ENCODE measurements at places on chromosomes 6 and 20.
A peak's percentile ranks its signal among the peaks of the same experiment; 100 is the strongest.

GRCh38 chr20:13613917-13614316 lies 24.8 kb downstream of the TASP1 start:
- no peak for DNase-seq

DNA sequence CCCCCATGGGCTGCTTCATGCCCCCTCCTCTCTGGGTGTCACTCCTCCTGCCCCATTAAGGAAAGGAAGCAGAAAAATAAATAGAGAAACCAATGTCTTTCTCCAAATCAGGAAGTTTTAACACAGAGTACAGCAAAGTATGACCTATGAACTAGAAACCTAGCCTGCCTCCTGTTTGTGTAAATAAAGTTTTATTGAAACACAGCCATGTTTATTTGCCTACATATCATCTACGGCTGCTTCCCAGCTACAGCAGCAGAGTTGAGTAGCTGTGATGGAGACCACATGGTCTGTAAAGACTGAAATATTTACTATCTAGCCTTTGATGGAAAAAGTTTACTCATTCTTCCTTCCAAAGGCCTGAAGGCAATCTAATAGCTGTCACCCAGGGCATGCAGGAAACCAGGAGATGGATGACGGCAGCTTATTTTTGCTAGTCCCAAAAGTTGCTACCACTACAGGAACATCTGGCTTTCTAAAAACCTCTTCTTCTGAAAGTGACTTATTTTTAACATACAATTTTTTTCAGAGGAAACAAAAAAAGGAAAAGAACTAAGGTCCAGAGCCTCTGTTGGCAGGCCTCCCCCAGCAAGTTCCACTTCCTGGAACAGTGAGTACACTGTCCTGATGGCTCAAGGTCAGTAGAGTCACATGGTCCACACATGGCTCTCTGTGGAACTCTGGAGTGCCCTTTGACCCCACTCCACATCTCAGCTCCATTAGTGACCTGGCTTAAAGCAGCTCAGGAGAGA lies 287.8 kb downstream of the PTPRT start:
- no peak for DNase-seq

DNA sequence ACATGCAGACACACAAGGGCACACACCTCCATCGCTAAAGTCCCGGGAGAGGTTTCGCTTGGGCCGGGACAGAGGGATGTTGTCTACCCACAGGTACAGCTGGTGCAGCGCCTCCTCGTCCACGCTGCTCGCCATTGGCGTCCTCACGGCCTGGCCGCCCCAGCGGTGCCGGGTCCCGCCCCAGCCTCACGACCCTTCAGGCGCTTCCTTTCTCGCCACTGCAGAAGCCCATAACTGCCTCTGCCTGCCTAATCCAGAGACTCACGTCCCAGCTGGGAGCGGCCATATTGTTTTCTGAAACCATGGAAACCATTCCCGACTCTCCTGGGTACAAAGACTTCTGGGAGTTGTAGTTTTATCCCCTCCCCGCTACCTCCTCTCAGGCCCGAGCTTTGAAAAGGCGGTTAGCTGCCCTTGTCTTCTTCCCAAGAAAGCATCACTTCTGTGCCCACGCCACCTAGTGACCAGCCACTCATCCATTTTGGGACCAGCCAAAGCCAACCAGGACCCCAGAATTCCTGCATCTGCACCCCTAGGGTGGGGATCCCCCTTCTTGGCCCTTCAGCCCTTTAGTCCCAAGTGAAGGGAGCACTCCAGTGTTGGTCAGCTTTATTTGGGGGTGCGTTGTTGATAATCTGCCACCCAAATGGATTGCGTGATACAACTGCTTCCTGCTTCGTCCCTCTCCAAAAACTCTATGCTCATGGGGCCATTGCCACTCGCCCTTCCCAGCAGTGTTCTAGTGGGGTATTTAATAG lies at the start of gene SPEF1:
Gene SPEF1 (minus strand): TSS at position 296 of the 758 bp plus-strand sequence. CDS start 161 bp downstream, at position 135.
- DNase-seq = peak; percentile 62

DNA sequence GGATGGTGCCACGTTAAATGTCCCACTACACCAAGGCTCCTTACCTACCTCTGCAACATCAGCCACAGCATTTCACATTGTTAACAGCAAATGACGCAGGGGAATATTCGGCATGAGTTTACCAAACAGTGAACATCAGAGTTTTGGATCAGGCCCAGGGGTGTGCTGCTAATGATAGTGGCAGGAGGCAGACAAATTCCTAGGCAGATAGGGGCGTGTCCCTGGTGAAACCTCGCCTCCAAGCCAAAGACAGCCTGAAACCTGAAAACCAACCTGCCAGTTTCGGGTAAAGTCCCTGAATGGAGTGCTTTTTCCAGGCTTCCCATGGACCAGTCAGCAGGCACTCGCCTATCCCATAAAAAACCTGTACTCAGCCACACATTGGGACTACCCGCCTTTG lies 133.6 kb downstream of the SH3BGRL2 start:
- no peak for DNase-seq

GRCh38 chr20:16166737-16167136 lies 406.5 kb downstream of the KIF16B start:
- DNase-seq = no peak

DNA sequence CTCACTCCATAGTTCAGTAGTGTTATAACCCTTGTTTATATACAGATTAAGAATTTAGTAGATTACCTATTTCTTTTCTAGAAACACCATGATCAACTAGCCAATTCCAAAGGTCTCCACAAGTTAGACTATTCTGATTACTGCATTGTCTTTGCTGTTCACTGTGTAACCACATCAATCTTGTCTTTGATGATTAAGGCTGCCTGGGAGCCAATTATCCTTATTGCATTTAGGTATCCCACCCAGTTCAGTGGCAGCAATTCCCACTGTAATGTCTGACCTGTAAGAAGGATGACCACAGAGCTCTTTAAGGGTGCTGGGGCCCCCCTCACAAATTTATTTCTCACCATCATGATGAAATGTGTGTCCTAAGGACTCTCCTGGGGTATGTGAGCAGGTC lies 40.2 kb downstream of the PKIB start:
- DNase-seq = no peak

DNA sequence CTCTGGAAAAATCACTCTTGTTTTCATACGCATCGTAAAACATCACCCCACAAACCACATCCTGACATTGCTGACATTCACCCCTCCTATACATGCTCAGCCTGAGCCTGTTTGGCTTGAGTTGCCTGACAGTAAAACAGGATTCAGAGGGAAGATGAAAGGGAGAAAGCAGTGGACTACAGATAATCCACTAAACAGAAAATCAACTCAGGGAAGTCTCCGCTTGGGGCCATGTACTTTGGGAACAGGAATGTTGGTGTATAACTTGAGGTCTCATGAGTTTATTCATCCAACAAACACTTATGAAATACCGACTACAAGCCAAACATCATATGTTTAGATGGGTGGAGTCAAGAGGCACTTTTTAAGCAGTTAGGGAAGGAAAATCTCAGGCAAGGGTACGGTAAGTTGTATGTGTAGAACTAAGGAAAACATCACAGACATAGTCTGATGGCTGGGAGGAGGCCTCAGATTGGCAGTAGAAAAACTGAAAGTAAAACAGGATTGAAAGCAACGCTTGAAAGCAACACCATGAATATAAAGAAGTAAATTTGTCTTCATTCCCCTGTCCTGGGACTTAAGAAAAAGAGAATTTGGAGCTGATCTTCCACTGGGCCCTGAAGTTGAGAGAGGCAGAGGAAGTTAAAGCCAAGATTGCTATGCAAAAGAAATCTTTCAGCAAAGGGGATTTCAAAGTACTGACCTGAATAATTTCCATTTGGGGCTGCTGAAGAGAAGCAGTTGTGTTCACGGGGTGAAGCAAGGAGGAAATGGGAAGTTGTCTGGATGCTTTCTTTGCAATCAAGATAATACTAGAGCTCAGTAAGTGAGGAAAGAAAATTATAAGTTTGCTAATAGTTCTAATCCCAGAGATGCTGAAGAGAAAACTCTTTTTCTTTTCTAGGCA lies 28.8 kb downstream of the PDE7B start:
- peak; percentile 75 for DNase-seq

DNA sequence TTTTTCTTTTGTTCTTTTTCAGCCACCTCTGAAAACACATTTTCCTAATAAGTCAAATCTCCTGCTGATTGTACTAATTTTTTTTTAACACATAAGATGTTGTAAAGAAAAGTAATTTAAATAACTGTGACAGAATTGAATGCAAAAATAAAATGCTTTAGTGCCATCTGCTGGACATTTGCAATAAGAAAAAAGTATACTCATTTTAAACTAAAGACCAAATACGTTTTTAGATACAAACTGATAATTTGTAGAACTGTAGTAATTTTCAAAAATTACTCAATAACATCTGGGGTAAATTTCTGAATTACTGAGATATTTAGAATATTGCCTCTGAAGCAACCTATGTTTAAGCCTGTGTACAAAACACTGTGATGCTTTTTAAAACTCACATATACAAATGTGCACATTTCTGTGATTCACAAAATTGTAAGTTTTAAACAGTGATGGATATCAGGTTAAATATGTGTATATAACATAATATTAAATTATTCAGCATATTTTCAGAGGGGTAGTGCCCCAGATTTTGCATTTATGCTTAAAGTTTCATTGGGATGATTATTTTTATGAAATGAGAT lies 198.7 kb downstream of the RIMS1 start:
- DNase-seq = no peak

GRCh38 chr6:28356666-28357020 lies 6.9 kb downstream of the ZKSCAN3 start:
- no peak for DNase-seq

DNA sequence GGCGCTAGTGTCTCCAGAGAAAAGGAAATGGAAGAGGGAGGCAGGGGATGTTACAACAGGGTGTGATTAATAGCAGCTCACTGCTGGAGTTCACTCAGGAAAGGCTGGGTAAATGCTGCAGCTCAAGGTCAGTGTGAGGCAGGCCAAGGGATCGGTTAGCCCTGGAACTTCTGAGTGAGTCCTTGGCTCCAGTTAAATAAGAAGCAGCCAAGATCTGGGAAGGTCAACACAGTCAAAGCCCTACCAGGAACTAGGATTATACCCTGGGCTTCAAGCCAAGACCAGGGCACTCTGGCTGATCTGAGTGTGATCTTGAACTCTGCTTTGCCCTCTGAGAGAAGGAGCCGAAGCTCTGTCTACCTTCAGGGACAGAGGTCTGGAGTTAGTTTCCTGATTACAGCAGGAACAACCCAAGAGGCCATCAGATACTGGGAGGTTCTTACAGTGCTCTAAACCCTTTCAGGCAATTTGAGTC lies 44.3 kb downstream of the TPD52L1 start:
- no peak for DNase-seq

DNA sequence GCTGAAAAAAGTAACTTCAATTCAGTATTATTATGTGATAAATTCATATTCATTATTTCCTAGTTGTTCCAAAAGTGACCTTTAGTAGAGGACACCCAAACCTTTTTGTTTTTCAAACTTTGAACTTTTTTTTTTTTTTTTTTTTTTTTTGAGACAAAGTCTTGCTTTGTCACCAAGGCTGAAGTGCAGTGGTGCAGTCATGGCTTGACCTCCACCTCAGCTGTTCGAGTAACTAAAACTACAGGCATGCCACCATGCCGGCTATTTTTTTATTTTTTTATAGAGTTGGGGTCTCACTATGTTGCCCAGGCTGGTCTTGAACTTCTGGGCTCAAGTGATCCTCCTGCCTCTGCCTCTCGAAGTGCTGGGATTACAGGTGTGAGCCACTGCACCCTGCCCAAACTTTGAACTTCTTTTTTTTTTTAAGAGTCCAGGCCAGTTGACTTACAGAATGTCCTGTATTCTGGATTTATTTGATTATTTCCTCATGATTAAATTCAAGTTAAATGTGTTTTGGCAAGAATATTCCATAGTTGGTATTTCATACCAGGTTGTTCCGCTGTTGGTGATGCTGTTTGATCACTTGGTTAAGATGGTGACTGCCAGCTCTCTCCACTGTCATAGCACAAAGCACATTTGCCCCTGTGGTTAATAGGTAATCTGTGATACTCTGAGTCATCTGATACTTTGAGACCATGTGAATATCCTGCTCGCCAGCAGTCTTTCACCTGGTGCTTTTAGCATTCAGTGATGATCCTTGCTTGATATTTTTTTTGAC lies 48.0 kb downstream of the VAPB start:
- peak; percentile 9 for DNase-seq

DNA sequence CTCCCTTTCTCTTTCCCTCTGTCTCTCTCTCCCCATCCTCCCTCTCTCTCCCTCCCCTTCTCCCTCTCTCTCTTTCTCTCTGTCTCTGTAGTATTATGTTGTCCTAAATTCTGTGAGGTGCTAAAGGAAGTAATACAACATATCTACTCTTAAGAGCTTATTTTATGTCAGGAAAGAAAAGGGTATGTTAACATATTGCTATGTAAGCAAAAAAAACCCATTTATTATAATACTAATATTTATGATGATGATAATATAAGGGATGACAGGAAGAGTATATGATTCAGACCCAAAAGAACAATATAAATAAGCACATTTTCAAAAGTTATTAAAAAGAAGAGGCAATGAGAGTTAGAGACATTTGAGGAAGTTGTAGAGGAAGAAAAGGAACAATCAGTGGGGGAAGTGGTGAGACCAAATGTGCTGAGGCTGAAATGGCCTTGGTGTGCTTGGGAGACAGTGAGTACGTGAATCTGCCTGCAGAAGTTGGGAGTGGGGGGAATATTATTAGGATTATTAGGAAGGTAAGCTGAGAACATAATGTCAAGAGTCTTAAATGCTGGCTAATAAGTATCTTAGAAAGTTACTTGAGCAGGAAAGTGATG lies 303.6 kb upstream of the FERMT1 start:
- no peak for DNase-seq

GRCh38 chr6:37347670-37348111 lies 6.1 kb upstream of the RNF8 start:
- DNase-seq = no peak

GRCh38 chr6:143685653-143686052 lies 7.9 kb downstream of the PHACTR2 start:
- no peak for DNase-seq

- no peak for DNase-seq
These were observed 592 bp downstream of the SAPCD1 start for GRCh38 chr6:31762878-31763618.

Data from activated naive CD4-positive, alpha-beta T cell treated with anti-CD3 and anti-CD28 coated beads for 36 hours (primary cell).